Gastrocnemius medialis (tissue), 4 donors: ENCODE measurements at places on chromosomes 13 and 19. TPM values are rescaled to one million over a fixed set of nuclear protein-coding genes. Genes with fewer than 3 reads are reported as not detected.

The SLITRK5 gene
- under 0.01 TPM for total RNA-seq

DNA sequence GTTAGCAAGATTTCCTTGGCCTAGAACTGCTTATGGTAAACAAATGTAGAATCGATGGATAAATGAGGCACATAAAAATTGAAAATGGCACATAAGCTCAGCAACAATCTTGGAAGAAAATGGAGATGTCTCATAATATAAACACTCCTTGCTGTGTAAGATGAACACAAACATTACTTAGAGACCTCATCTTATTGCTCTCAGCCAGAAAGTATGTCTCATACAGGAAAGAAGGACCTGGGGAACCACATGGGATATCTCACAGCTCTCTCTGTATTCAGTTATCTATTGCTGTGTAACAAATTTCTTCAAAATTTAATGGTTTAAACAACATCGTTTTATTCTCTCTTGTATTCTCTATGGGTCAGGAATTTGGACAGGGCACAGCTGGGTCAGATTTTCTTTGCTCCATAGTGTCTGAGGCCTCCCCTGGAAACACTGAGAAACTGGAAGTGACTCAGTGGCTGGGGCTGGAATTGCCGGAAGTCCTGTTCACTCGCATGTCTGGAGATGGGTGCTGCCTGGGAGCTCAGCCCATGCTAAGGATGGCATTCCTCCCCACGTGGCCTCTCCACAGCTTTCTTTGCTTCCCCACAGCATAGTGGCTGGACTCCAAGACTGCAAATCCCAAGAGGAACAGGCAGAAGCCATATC lies 105.1 kb downstream of the NUFIP1 start:
- DNase-seq, result no peak

DNA sequence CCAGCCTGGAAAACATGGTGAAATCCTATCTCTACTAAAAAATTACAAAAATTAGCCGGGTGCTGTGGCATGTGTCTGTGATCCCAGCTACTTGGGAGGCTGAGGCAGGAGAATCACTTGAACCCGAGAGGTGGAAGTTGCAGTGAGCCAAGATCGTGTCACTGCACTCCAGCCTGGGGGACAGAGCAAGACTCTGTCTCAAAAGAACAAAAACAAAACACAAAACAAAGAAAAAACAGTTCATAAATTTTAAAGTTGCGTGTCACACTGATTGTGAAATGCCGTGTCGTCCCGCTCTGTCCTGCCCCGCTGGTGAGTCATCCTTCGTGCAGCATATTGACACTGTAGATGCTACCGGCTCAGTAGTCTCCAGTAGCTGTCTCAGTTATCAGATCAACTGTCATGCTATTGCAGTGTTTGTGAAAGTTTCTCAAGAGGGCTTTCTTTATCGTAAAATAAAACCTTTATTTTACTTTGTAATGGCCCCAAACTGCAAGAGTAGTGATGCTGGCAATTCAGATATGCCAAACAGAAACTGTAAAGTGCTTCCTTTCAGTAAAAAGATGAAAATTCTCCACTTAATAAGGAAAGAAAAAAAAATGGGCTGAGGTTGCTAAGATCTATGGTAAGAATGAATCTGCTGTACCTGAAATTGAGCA lies 36.4 kb upstream of the IGFL1 start:
- DNase-seq, result peak; percentile 68

GRCh38 chr19:43124360-43124759 lies 41.9 kb upstream of the PSG2 start:
- DNase-seq, result no peak

DNA sequence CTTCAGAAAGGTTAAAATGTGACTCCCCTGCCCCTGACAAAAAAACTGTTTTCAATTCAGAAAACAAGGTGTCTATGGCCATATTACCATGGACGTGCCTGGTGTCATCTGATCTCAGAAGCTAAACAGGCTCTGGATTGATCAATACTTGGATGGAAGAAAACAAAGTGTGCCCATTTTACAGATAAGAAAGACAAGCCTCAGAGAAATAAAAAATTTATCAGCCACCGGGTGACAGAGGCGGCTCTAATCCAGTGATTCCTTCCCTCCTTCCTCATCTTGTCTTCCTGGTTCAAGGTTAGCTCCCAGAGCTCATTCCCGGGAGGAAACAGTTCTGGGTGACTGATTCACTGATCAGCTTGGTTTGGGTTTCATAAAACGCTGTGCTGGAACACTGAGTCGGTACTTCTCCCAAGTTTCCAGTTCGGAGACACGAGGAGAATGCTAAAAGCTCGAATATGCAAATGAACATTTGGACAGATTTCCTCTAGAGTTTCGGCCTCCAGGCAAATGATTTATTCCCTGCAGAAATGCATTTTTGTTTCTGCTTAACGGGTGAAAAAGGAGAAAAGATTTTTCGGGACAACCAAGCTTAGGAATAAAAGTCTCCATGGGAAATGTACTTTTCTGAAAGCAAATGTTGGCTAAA lies 211.2 kb downstream of the UQCRFS1 start:
- no peak for DNase-seq

- no peak for DNase-seq
Observed at GRCh38 chr19:34834472-34835061, 61.6 kb upstream of the ZNF599 start.

DNA sequence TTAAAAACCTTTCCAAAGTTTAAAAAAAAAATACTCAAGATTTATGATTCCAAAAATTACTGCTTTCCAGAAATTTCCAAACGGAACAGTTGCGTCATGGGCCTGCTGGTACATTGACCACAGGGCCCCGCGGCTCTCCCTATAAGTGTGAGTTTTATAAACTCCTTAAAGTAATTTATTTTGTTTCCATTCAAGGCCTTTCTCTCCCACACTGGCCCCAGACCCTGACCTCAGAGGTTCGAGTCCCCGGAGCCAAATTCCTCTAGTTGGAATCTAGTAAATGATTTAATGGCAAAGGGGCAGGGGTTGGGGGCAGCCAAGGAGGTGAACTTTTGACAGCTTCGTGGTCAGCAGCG lies 97.5 kb downstream of the INSR start:
- DNase-seq, result peak; percentile 43

DNA sequence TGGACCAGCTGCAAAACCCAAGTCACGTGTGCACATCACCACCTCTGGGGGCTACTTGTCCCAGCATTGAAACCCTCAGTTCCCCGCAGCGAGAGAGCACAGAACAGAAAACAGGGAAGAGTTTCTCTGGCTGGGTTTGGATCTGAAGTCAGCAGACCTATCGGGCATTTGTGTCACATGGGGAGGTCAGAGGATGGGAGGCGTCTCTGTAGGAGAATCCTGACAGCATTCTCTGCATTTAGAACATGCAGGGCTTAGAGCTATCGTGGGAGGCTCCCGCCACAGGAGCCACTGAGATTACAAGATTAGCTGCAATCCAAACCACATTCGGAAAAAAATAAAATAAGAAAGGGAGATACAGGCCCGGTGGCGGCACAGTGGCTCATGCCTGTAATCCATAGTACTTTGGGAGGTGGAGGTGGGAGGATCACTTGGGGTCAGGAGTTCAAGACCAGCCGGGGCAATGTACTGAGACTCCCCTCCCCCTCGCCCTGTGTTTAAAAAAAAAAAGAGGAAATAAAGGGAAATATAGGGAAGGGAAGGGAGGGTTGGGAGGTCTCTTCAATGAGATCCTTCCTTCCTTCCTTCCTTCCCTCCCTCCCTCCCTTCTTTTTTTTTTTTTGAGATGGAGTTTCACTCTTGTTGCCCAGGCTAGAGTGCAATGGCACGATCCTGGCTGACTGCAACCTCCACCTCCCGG lies 2.9 kb upstream of the TLE6 start:
- peak; percentile 69 for DNase-seq

GRCh38 chr13:39779337-39780265 lies 124.1 kb downstream of the COG6 start:
- DNase-seq, result no peak

The KCNC3 gene
- total RNA-seq, result 0.53 TPM

- DNase-seq, result no peak
Observed at GRCh38 chr19:3766520-3766919, 4.0 kb downstream of the MRPL54 start.

DNA sequence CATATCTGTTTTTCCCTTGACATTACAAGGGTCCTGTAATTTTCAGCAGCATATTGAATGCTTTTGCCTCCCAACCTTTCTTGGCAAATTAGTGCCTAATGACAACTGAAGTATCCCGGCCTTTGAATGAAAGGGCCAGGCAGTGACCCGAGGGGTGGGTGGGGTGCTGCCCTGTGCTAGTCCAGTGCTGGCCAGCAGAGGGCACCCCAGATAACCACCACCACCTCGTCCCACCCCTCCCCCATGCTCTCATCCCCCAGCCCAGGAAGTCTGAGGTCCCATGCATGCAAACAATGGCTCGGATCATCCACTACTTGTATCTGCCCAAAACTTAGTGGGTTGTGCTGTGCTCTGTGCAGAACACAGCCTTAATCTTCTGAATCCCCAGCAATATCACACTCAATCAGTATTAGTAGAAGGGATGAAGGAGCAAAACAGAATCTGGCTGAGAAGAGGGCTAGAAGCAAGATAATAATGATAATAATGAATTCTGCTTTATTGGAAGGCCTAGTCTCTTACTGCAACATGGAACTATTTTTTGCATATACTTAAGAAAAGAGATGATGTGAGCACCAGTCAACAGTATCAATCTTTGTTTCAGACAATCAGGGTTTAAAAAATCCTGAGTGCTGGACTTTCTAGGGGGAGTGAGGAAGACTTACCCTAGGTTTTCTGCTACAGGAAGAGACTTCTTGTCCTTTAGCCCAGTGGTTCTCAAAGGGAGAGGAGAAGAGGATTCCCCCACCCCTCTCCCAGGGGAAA lies 3.8 kb downstream of the ATP12A start:
- DNase-seq, result peak; percentile 24

DNA sequence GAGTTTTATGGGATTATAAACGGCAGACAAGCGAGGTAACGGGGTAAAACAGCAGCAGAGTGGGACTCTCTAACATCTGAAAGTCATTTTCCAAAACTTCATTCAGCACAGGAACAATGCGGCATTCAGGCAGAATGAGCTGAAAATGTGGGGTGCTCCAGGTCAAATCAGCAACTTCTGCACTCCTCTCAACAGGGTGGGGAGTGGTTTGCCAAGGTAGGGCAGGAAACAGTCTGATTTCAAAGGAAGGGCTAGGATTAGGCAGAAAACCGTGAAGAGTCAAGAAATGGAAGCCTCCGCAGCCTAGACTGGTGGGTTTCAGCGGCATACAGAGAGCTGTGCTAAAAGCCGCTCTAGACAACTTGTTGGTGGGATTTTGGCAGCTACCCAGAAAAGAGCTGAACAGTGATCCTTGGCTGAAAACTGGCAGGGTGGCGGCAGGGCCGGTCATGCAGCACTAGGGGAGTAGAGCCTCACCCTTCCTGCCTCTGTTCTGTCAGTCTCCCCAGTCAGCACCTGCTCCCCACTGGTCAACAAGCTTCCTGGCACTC lies 154.2 kb upstream of the KLF12 start:
- peak; percentile 16 for DNase-seq

- no peak for DNase-seq
Observed at GRCh38 chr13:93723316-93723715, 496.7 kb downstream of the GPC6 start.

- no peak for DNase-seq
Observed at GRCh38 chr13:77034881-77035280, 7.9 kb upstream of the FBXL3 start.

DNA sequence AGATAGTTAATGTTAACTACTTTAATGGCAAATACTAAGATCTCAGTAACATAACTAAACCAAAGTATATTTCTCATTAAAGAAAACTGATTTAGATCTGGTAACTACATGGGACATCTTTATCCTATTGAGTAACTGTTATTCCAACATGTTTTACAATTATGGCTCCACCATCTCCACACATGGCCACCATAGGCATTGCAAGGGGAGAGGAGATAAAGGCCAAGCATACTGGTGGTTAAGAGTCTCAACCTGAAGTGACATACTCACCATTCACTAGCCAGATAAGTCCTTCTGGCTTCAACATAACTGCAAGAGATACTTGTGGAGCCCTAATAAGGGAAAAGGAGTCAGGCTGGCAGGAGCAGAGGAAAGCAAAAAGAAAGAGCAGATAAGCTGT lies 1586.4 kb upstream of the SPRY2 start:
- no peak for DNase-seq

- no peak for DNase-seq
Observed at GRCh38 chr13:67343777-67344176, 113.6 kb upstream of the PCDH9 start.

The ONECUT3 gene
- total RNA-seq, result not detected

DNA sequence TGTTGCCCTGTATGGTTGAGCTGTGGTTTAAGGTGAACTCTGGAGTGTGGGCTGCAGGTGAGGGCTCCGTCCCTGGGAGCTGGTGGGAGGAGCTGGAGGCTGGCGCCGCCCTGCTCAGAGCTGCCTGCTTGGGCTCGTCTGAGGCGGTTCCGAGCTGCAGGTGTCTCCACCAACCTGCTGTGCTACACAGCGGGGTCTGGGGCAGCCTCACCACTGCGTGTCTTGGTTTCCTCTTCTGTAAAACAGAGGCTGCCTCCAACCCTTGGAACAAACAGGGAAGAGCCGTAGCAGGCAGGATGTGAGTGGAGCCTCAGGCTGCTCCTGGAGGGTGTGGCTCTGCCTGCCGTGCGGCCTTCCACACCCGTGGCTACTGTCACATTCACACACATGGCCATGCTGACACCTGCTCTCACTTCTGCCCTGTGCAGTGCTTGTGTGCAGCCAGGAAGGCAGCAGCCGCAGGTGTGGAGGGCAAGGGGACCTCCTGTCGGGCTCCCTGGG lies 21.4 kb downstream of the NAXD start:
- DNase-seq, result no peak

GRCh38 chr13:33945477-33945876 lies 127.5 kb downstream of the RFC3 start:
- no peak for DNase-seq

DNA sequence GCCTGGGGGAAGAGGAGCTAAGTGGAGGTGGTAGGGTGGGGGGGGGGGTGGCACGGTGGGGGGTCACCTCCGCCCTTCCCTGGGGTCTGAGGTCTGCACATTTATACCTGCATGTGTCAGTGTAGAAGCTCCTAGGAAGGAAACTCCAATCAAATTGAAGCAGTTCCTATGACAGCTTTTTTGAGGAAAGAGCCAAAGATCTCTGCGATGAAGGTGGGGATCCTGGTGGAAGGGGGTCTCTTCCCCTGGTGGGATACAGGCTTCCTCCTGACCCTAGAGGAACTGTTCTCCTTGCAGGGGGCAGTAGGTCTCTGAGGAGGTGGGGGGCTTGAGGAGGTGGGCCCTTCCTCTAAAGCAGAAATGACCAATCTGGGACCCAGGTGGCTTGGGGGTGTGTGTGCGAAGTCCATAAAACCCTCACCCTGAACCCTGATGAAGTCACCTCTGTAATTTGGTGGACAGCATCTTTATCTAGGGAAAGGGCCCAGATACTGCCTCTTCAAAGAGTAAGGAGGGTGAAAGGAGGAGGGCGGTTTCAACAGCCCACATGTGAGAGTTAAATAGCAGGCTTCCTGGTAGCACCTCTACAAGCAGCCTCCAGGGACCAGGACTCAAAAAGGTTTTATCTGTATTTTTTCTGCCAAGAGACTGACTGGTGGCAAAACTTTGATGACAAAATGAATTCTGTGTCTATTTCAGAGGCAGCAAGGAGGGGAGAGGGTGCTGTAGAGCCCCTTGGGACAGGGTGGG lies 12.9 kb downstream of the RANBP3 start:
- DNase-seq, result no peak
